ENCODE measurements at places on chromosomes 13 and 19.
A peak's percentile ranks its signal among the peaks of the same experiment; 100 is the strongest.

DNA sequence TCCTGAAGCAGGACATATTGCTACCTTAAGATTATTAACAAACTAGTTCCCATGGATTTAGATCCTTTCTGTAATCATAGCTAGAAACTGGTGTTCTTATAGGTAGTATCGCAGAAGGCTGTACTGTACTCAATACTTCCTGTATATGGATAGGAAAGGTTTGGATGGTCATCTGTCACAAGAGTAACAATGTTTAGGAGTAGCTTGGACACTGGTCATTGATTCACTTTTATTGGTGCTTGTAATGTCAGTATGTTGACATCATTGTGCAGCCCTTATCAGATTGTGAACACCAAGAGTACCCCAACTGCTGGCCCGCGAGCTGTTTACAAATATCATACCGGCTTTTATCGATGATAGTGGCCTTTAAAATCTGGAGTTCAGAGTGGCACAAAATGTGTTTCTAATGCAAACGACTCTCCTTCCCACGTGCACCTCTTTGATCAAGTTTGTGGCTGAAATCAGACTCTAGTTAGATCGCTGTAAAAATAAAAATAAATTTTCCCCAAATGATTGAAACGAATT lies 605 bp upstream of the CDK8 start:
- DNase-seq, result no peak

DNA sequence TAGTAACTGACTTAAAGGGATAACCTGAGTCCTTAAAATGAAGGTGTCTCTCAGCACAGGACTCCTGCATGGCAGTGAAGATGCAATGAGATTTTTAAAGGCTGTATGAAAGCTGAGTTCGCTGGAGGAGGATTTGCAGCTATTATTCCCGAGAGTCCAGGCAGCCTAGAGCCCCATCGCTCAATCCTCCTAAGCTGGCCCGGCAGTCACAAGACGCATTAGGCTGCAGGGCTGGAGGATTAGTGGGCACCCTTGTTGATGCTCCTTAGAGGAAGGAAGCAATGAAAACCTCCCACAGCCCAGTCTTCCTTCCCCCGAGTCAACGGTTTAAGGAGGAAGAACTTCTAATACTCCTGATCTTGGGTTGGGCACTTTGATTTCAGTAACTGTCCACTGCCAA lies 239.5 kb downstream of the EFNB2 start:
- DNase-seq, result no peak

DNA sequence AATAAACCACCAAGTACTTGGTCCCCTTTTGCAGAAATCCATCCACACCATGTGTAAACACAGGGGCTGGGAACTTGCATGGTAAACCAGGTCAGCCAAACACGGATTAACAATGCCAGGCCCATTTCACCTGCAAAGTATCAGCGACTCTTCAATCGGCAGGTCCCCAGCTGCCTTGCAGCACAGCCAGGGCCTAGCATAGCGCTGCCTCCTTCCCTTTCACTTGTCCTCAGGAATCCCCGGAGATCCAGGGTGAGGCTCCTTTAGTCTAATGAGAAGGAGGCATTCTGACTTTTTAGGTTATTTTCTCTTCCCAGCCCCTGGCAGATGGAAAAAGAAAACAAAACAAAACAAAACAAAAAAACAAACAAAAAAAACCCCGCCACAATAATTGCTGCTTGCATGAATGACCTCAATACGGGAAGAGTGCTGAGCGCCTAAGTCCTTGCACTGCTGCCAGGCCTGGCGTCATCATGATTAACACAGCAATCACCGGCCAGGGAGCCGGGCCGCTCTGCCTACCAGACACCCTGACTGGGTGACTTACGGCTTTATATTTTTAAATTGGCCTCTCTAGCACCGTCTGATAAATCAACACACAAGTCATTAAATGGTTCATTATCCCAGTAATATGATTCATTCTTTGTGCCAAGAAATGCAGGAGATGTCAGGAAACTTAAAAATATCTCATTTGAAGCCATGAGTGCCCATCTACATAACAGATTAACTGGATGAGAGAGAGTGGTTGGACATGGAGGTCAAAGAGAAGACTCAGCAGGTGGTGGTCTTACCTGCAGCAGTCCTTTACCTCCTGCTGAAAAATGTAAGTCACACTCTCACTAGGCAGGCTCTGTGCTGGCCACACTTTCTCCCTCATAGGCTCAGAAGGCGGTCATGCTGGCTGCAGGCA lies 692.7 kb downstream of the UQCRFS1 start:
- no peak for DNase-seq

- DNase-seq, result peak; percentile 11
Observed at GRCh38 chr19:38944981-38945506, 14.3 kb downstream of the MRPS12 start.

DNA sequence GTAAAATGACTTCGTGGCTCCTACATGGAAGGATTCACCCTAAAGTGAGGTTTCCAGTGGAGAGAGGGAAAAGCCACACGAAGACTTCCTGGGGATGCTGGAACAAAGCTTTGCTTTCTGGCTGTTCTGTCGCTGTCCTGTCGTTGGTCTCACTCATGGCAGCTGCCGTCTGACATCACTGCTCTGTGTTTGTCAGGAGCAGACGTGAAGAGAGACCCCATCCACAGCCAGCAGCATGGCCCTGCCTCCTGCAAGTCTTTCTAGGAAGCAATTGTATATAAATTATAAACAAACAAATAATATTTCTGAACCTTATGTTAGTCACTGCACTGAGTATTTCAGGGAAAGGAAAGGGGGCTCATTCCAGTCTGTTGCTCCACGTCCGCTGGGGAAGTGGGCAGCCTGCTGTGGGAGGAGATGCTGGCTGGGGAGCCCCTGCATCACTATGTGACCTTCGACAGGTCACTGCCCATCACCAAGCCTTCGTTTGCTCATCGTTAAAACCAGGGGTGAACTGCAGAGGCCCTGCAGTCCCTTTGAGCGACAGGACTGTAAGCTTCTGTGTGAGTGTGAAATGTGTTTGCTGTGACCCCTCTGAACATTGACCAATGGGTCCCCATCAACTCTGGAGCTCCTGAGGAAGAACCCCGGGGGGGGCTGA lies 151.0 kb downstream of the DCT start:
- DNase-seq, result no peak

GRCh38 chr19:6213696-6214641 lies 65.8 kb downstream of the MLLT1 start:
- no peak for DNase-seq

DNA sequence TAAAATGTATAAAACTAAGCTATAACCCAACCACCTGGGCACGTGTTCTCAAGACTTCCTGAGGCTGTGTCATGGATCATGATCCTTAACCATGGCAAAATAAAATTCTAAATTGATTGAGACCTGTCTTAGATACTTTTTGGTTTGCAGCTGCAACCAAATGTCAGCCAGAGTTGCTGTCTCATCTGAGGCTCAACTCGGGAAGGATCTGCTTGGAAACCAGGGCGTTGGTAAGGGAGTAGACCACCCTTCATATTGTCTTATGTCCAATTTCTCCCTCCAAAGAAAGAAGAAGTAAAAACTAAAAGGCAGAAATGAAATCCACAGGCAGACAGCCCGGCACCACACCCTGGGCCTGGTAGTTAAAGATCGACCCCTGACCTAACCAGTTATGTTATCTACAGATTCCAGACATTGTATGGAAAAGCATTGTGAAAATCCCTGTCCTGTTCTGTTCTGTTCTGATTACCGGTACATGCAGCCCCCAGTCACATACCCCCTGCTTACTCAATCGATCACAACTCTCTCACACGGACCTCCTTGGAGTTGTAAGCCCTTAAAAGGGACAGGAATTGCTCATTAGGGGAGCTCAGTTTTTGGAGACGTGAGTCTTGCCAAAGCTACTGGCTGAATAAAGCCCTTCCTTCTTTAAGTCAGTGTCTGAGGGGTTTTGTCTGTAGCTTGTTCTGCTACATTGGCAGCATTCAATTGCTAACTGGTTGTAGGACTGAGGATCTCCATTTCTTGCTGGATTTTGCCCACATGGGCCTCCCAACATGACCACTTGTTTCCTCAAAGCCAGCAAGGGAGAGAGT lies 22.9 kb upstream of the IGSF23 start:
- no peak for DNase-seq

- DNase-seq, result peak; percentile 9
Observed at GRCh38 chr13:72403396-72404010, 323.9 kb downstream of the MZT1 start.

DNA sequence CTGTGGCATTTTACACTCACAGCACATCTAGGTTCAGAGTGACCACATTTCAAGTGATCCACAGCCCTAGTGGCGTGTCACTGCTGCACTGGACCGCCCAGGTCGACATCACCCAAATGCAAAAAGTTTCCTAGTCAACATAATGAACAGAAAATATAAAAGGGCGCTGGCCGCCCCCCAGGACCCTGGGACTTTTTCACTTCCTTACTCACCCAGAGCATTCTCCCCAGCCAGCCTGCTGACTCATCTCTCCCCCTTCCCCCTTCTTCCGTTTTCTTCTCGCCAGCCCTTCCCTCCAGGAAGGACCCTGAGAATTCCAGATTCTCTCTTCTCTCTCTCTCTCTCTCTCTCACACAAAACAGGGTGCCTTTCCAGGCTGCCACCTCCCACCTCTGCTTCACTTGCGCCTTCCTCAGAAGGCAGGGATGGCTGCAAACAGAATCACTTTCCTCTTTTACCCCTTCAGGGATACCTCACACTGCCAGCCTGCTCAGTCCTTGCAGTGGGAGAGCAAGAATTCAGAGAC lies 21.0 kb upstream of the GRWD1 start:
- DNase-seq, result peak; percentile 76

GRCh38 chr13:23730251-23730650 lies 158.9 kb downstream of the MIPEP start:
- no peak for DNase-seq

DNA sequence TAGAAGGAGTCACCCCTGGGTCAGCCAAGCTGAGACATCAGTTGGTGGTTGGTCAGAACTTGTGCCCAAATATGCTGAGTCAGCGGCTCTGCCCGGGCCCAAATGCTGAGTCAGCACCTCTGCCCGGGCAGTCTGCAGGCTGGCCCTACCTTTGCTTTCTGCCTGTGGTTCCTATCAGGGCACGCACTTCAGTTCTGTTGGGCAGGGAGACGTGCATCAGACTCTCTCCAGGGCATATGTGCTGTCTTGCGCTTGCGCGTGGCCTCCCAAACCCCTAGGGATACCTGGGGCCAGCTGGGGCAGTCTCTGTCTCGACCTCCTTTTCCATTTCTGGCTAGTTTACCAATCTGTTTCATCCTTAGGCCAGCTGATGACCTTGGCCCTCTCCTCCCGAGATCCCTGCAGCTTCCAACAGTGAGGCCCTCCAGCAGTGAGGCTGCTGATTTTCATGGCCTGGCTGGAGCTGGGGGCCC lies 24.4 kb upstream of the LDLR start:
- DNase-seq, result no peak

DNA sequence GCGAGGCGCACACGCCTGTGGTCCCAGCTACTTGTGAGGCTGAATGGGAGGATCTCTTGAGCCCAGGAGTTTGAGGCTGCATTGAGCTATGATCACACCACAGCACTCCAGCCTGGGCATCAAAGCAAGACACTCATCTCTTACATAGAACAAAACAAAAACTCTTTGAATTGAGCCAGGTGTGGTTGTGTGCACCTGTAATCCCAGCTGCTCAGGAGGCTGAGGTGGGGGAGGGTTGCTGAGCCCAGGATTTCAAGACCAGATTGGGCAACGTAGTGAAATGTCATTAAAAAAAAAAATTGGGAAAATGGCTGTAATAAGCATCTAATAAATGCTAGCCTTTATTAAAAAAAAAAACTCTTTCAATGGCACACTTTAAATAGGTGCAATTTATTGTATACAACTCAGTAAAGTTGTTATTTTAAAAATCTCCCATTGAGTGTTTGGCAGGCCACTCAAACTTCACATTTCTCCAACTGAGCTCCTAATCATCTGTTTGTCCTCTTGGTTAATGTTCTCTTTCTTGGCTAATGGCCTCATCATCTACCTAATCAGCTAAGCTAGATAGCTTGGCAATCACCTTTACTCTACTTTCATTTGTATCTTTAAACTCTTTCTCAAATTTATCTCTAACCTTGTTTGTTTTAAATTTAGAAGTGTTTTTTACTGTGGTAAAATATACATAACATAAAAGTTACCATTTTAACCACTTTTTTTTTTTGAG lies 28.1 kb upstream of the HMGB1 start:
- no peak for DNase-seq

GRCh38 chr13:103931885-103932284 lies 865.7 kb upstream of the SLC10A2 start:
- no peak for DNase-seq

GRCh38 chr19:38528931-38529330 lies 88.8 kb downstream of the MAP4K1 start:
- no peak for DNase-seq

- peak; percentile 58 for DNase-seq
Observed at GRCh38 chr19:45952686-45953505, 20.8 kb downstream of the NOVA2 start.

DNA sequence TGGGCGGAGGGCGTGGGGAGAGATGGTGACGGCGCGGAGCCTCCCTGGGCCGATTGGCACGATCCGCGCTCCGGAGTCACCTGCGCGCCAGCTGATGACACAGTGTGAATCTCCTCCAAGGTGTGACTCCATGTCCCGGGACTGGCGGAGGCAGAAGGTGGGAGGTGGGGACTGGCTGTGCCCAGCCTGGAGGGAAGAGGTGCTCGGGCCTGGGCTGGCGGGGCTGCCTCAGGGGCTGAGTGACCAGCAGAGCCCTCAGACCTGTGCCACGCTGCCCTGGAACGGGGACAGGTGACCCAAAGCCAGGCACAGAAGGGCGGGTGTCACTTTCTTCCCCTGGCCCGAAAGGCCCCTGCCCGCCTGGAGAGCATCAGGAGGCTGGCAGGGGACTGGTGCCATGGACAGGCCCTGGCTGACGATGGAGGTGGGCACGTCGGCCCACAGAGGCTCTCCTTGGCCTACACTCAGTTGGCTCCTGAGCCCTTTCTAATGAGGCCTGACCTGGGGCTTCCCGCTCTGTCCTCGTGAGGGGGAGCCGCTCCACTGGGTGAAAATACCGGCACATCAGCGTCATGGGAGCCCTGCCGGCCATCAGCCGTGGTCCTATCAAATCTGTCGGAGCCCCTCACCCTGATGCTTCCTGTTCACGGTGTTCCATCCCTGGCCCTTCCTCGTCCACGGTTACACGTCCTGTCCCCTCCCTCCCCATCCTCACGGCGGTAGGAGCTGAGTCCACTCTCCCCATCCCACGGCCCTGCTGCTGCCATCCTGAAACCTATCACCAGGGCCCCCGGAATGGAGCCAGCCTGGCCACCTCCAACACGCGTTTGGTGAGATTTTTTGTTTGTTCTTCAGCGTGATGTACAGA lies 75.6 kb downstream of the SPACA7 start:
- DNase-seq, result no peak

DNA sequence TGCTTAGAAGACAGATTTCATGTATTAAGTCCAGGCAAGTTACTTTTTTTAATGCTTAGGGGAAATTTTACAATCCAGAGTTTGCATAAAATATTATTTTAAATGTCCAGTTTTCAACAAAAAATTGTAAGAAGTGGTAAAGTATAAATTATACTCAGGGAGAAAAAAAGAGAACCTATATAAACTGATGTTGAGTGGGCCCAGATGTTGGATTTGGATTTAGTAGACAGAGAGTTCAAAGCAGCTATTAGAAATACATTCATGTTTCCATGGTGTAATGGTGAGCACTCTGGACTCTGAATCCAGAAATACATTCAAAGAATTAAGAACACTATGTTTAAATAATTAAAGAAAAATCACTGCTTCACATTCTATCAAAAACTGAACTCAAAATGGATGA lies 349.9 kb upstream of the ZNF507 start:
- no peak for DNase-seq

Measured in EH (cell line).